Transverse colon (tissue), 4 donors: ENCODE measurements at places on chromosomes 1 and 21. TPM values are rescaled to one million over a fixed set of nuclear protein-coding genes. Genes with fewer than 3 reads are reported as not detected.
A peak's percentile ranks its signal among the peaks of the same experiment; 100 is the strongest.

GRCh38 chr1:7562729-7563605 is 208.1 kb upstream of the VAMP3 start:
- H3K36me3 ChIP-seq, result no peaks in the 10 kb centered on the region
- H3K4me1 ChIP-seq, result no peaks in the 10 kb centered on the region
- no peak overlapping the region for H3K27ac ChIP-seq
- H3K27me3 ChIP-seq, result no peaks in the 10 kb centered on the region
- DNase-seq, result no peak

BPNT1 gene
- total RNA-seq, result 29.9 TPM

KCNQ4 gene
- total RNA-seq, result 4.0 TPM

GRCh38 chr21:43956670-43957035 is 55.5 kb upstream of the TRAPPC10 start:
- no peaks in the 10 kb centered on the region for H3K27me3 ChIP-seq
- peaks cover 6% of the 10 kb centered on the region for H3K4me1 ChIP-seq
- no peak for DNase-seq
- no peaks in the 10 kb centered on the region for H3K36me3 ChIP-seq

TATDN3 gene
- 17.0 TPM for total RNA-seq

CLCA4 gene
- 590 TPM for total RNA-seq

PLA2G2F gene
- not detected for total RNA-seq

GRCh38 chr1:53110370-53111072 is 31.9 kb downstream of the SLC1A7 start:
- no peak for DNase-seq
- no peak overlapping the region for H3K4me3 ChIP-seq

DNA sequence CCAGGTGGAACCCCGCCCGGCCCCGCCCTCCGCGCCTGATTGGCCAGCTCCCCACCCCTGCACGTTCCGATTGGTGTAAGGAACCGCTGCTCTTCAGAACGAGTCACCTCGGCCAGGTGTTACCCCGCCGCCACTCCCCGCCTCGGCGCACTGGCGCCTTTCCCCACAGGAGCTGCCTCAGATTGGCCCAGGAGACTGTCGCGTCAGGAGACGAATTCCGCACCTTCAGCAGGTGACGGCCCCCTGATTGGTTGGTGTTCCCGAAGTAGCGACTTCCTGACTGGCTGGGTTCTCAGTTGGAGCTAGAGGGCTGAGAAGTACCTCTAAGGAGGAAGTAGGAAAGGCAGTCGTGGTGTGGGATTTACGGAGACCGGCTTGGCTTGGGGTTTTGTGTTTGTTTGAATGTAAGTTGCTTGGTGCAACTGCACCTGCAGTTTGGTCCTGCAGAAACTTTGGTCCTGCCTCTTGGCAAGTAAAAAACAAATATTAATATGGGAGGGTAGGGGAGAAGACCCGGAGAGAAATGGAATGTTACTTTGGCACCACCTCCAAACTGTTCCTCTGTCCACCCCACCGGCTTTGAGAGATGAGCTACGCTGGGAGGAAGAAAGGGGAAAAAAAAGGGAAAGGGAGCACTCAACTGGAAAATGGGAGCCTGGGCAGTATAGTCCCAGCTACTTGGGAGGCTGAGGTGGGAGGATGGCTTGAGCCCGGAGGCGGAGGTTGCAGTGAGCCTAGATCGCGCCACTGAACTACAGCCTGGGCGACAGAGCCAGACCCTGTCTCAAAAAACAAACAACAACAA is 415 bp upstream of the F11R start:
- peak overlapping the region; percentile 89 for H3K27ac ChIP-seq
- H3K4me1 ChIP-seq, result no peaks in the 10 kb centered on the region
- H3K36me3 ChIP-seq, result no peaks in the 10 kb centered on the region

GRCh38 chr1:212595787-212596714 is 12.5 kb upstream of the ATF3 start:
- H3K27me3 ChIP-seq, result no peaks in the 10 kb centered on the region
- peak overlapping the region; percentile 2 for H3K4me3 ChIP-seq
- peak overlapping the region; percentile 61 for H3K27ac ChIP-seq
- no peaks in the 10 kb centered on the region for H3K4me1 ChIP-seq

- H3K27ac ChIP-seq, result no peak overlapping the region
- H3K36me3 ChIP-seq, result no peaks in the 10 kb centered on the region
- DNase-seq, result no peak
- no peaks in the 10 kb centered on the region for H3K27me3 ChIP-seq
- H3K4me3 ChIP-seq, result no peak overlapping the region
Measured at GRCh38 chr1:164842870-164843269, 283.9 kb downstream of the PBX1 start.

FAM72B gene
- not detected for total RNA-seq

- no peak overlapping the region for H3K27ac ChIP-seq
- H3K4me1 ChIP-seq, result no peaks in the 10 kb centered on the region
- H3K27me3 ChIP-seq, result no peaks in the 10 kb centered on the region
- H3K4me3 ChIP-seq, result no peak overlapping the region
- DNase-seq, result no peak
- H3K36me3 ChIP-seq, result no peaks in the 10 kb centered on the region
Measured at GRCh38 chr1:245776694-245777332, 622.0 kb downstream of the KIF26B start.

DNA sequence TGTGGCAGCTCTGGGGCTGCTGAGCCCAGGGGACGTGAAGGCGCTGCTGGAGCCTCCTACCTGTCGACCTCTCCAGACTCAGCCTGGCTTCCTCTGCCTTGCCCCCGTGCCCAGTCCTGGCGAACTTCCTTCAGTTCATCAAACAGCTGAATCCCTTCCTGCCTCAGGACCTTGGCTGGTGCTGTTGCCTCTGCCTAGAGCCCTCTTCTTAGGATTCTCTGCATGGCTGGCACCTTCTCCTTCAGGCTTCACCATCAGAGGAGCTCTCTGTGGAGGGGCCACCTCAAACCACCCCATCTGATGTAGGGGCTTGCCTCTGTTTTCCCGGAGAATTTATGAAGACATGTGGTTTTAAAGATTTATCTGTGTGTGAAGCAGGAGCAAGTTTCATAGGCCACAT is 23.4 kb upstream of the ATF3 start:
- no peak overlapping the region for H3K4me3 ChIP-seq
- H3K4me1 ChIP-seq, result no peaks in the 10 kb centered on the region
- no peak for DNase-seq
- H3K36me3 ChIP-seq, result no peaks in the 10 kb centered on the region
- peaks cover 37% of the 10 kb centered on the region for H3K27me3 ChIP-seq
- no peak overlapping the region for H3K27ac ChIP-seq

GRCh38 chr1:50038237-50038809 is 14.6 kb upstream of the AGBL4 start:
- H3K4me1 ChIP-seq, result no peaks in the 10 kb centered on the region
- DNase-seq, result no peak
- H3K27me3 ChIP-seq, result peaks cover under 1% of the 10 kb centered on the region

KRTAP11-1 gene
- not detected for total RNA-seq

GRCh38 chr21:38768471-38769063 is 37.2 kb upstream of the ETS2 start:
- H3K36me3 ChIP-seq, result no peaks in the 10 kb centered on the region
- no peaks in the 10 kb centered on the region for H3K27me3 ChIP-seq
- peaks cover 3% of the 10 kb centered on the region for H3K4me1 ChIP-seq
- no peak overlapping the region for H3K4me3 ChIP-seq
- peak overlapping the region; percentile 78 for H3K27ac ChIP-seq
